ENCODE measurements at places on chromosomes 11 and 22. TPM values are rescaled to one million over a fixed set of nuclear protein-coding genes. Genes with fewer than 3 reads are reported as not detected.

GRCh38 chr11:2670541-2671100 is 29.2 kb downstream of the KCNQ1OT1 start:
- DNase-seq = peak; percentile 2

DNA sequence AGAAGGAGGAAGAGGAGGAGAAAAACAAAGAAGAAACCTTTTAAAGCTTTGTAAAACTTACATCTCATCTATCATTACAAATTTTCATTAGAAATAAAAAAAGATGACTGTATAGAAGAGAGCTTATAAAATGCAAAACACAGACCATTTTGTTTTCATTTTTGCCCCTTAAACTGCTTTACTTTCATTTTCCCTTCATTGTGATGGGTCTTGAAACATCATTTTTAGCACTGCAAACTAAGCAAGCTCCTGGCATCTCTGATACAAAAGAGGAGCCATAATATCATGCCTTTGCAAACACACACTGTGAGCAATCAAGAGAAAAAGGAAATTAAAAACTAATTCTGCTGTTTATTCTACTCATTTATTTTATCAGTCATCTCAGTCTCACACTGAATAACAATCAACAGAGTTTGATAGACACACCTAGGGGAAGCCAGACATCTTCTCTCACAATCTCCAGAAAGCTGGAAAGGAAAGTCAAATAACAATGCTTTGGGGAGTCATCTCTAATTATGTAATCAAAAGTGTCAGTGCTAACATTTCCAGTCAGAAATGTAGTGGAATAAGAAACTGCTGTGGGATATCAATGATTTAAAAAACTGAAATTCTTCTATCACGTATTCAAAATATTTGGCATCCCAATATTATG is 467.7 kb upstream of the FAT3 start:
- DNase-seq = no peak

DNA sequence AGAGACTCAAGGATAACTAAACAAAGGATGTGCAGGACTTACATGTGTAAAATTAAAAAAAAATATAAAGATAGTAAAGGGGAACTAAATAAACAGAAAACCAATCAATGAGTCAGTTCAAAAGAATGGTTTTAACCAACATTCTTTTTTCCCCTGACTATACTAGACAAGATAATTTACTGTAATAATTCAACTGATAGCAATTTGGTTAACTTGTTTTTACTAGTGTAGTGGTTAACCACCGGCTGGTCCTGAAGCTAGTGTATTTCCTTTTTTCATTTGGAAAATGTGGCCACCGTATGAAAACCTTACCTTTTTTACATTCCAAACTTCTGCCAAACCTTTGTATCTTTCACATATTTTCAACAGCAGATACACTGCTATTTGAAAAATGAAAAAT is 123.1 kb downstream of the ARHGAP42 start:
- DNase-seq = no peak

- DNase-seq = no peak
Measured at GRCh38 chr11:3080104-3080503, 22.9 kb upstream of the CARS1 start.

DNA sequence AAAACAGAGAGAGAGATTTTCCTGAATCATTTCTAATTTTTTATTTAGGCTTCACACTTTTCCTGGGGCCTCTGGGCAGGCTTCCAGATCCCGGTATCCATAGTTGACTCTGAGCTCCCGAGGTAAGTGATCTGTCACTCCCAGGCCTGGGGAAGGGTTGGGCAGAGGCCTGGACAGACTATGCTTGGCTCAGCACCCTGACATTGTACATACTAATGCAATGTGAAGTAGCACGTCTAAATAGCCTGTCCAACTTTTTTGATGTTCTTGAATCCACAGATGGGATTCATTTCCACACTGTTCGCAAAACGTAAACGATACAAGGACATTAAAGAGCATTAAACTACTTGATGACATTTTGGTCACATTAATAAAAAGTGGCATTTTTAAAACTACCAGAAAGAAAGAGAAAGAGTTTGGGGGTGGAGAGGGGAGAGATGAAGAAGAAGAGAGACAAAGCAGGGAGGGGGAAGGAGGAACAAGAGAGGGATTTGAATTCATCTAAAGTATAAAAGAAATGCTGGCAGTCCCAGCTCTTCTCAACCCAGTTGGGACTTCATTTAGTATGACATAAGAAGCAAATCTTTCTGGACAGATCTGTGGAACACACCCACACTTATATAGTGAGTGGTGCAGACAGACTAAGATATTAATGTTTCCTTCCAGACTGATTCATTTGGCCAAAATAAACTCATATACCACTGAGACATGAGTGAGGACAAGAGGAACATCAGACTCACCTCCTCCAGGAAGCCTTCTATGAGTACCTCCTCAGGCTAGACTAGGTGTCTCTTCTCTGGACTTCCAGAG is 514.2 kb downstream of the SOX6 start:
- no peak for DNase-seq

The MS4A12 gene
- total RNA-seq = not detected

The PACS1 gene
- total RNA-seq = 75.6 TPM

The CD3D gene
- total RNA-seq = 386 TPM

The LYVE1 gene
- total RNA-seq = not detected
